HTR-8/SVneo (cell line): ENCODE measurements at places on chromosomes 13 and 19.

GRCh38 chr19:49255674-49256073 is 69.3 kb downstream of the SLC6A16 start:
- no peak for DNase-seq

DNA sequence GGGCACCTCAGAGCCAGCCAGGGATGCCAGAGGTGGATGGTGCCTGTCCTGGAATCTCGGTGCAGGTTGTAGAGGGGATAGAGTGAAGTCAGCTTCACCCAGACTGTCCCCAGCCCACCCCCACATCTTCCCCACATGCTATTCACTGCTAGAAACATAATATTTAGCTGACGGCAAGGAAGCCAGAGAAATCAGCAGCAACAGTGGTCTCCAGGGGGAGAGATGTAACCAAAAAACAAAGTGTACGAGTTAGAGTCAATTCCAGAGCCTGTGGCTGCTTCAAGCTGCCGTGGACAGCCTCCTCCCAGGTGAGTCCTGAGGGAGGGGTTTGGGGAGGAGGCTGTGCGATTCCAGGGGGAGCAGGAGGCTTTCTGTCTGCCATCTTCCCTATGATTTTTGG is 97.6 kb downstream of the ZNF536 start:
- no peak for DNase-seq

DNA sequence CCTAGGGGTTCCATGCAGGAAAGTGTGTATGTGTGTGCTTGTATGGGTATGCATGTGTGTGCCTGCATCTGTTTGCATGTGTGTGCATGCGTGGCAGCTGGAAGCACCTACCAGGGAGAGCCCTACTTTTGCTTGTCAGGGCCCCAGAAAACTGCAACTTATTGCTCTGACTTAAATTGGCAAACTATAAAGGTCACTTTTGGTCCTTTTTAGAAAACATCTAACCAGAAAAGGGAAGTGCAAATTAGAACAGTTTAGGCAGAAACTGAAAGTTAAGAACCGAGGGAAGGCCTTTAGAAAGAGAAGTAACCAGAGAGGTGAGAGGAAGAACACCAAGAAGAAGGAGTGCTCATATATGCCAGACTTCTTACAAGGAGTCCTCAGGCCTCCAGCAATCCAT is 32.5 kb downstream of the DLEU7 start:
- DNase-seq: no peak

- DNase-seq: peak; percentile 62
These were observed 19.6 kb upstream of the B3GNT3 start for GRCh38 chr19:17775245-17775927.

- DNase-seq: no peak
These were observed 101.5 kb downstream of the CCNA1 start for GRCh38 chr13:36533806-36534205.

- no peak for DNase-seq
These were observed 1.0 kb downstream of the KLF1 start for GRCh38 chr19:12885749-12886650.

- peak; percentile 5 for DNase-seq
These were observed 386.6 kb downstream of the DIAPH3 start for GRCh38 chr13:59776924-59777690.

DNA sequence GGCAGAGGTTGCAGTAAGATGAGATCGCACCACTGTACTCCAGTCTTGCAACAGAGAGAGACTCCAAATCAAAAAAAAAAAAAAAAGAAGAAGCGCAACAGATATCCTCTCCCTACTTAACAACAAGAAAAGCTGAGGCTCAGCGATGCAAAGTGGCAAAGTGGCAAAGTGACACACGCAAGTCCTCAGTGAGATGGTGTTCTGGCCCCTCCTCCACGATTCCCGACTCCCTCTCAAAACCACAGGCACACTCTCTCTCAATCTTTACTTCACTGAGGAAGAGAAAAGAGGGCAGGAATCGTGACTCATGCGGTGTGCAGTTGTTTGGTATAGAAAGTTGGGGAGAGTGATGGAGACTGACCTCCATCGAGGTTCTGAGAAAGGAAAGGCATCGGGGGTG is 12.6 kb downstream of the FFAR2 start:
- DNase-seq: no peak

- DNase-seq: no peak
These were observed 41.8 kb upstream of the ZNF429 start for GRCh38 chr19:21463449-21464105.

DNA sequence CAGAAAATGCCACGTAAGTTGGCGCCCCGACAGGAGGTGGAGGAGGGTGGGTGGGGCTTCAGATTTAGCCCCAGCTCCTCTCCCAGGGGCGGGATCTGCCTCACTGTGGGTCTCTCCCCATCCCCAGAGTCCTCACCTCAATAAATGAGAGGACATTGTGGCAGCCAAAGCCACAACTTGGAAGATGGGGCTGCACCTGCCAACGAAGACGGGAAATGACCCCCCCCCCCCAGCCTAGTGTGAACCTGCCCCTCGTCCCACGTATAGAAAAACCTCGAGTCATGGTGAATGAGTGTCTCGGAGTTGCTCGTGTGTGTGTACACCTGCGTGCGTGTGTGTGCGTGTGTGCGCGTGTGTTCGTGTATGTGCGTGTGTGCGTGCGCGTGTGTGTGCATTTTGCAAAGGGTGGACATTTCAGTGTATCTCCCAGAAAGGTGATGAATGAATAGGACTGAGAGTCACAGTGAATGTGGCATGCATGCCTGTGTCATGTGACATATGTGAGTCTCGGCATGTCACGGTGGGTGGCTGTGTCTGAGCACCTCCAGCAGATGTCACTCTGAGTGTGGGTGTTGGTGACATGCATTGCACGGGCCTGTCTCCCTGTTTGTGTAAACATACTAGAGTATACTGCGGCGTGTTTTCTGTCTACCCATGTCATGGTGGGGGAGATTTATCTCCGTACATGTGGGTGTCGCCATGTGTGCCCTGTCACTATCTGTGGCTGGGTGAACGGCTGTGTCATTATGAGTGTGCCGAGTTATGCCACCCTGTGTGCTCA is 1.5 kb upstream of the TRAPPC5 start:
- no peak for DNase-seq

DNA sequence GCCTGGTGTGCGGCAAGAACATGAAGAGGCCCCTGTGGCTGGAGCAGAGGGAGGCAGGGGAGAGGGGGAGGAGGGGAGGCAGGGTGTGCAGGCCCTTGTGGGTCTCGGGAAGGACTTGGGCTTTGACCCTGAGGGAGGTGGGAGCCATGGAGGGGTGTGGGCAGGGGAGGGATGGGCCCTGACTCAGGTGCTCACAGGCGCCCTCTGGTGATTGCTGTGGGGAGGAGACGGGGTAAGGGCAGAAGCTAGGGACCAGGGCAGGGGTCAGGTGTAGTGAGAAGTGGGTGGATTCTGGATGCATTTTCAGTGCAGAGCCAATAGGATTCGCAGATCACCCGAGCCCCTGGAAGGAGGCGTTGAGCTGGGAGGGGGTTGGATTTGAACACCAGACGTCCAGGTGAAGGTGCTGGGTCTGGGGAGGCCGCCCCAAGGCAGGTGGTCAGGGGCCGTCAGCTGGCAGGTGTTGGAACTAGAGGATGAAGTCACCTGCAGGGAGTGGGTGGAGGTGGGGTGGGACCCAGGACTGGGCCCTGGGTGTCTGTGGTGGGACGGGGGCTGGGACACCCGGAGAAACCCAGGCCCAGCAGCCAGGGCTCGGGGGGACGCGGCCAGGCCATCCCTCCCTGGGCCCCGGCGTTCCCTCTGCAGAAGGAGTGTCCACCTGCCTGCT is 185.4 kb downstream of the KDM4B start:
- no peak for DNase-seq

- DNase-seq: no peak
These were observed 1491.0 kb upstream of the MIR17HG start for GRCh38 chr13:89856512-89856911.

GRCh38 chr19:34979819-34980640 is 16.0 kb upstream of the ZNF792 start:
- no peak for DNase-seq

DNA sequence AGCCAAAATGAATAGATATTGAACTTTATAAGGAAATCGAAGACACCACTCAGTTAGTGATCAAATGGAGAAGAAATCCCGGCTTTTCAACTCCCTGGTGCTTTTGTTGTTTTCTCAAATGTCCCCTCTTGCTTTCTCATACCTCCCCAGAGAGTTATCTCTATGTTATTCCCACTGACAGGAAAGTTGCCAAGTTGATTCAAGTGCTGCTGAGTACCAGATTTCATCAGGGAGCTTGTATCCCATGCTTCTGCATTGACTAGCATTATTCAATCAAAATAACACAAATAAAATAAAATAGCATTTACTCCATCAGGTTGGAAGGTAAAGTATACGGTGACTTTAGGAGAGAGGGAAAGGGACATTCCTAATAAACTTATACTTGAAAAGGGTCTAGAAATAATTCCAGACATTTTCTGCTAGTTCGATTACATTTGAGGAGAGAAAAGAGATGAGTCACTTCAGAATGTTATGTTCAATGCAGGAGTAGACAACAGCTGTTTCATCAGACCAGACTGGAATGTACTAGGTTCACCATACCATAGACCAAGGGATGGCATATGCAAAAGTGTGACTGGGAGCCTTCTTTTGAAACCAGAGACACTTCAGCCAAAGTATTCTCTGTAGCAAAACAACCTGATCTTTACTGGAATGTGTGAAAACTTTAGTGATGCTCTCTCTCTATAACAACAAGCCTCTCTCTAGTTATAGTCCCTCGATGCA is 397.8 kb downstream of the FGF14 start:
- DNase-seq: no peak

GRCh38 chr19:38644719-38645118 is 2.7 kb upstream of the ACTN4 start:
- DNase-seq: no peak

DNA sequence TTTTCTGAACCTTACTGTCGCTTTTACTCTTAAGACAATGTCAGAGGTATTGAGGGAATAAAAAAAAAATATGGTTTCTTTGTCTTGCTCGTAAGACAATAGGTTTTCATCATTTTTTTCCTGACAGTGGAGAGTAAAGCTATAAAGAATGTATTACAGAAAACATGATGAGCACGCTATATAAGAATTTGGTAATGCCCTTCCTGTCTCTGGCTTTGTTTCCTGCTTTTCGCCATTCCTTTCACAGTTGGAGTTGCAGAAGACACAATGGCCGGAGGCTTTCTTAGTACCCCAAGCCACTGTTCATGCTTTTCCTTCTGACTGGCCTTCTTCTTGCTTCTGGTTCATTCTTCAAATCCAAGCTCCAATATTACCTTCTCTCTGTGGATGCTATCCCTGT is 101.0 kb upstream of the DACH1 start:
- no peak for DNase-seq

DNA sequence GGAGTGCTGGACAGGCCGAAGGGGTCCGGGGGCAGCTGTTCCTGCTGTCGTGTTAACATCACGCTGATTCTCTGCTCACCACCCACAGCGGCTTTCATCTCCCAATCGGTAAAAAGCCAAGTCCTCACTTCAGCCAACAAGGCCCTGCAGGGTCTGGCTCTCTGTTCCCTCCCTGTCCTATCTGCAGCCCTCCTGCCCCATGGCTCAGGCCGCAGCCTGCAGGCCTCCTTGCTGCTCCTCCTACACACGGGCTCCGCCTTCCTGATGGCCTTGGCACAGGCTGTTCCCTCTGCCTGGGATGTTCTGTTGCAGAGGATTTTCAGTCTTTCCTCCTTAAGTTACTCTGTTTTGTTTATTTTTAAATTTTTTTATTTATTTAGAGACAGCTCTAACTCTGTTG is 22.2 kb downstream of the FUZ start:
- DNase-seq: no peak

DNA sequence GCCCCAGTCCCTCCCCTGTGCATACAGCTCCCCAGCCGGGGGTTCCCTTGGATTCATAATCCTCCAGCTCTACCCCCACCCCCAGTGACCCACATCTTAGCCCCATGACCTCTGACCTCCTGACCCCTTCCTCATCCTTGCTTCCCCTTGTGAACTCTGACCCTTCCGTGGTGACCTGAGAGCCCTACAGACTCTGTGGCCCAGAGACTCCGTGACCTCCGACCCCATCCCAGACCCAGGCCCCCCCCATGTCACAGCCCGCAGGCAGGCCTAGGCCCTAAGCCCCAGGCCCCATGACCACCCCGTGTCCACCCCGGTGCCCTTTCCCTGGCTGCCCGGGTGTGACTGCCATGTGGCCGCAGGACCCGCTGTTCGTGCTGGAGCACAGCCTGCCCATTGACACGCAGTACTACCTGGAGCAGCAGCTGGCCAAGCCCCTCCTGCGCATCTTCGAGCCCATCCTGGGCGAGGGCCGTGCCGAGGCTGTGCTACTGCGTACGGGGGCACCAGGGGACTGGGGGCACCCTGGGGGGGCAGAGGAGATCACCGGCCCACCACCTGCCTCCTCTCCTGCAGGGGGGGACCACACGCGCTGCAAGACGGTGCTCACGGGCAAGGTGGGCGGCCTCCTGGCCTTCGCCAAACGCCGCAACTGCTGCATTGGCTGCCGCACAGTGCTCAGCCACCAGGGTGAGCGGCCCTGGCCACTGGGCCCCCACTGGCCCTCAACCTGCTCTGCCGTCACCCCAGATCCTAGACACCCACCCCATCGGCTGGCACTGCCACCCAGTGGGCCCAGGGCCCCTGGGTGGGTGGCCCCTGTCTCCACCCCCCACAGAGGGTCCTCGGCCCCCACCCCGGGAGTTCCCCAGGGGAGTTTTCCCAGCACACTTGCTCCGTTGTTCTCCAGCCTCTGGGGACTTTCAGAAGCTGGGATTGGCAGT is 2.4 kb upstream of the SPIB start:
- DNase-seq: no peak

DNA sequence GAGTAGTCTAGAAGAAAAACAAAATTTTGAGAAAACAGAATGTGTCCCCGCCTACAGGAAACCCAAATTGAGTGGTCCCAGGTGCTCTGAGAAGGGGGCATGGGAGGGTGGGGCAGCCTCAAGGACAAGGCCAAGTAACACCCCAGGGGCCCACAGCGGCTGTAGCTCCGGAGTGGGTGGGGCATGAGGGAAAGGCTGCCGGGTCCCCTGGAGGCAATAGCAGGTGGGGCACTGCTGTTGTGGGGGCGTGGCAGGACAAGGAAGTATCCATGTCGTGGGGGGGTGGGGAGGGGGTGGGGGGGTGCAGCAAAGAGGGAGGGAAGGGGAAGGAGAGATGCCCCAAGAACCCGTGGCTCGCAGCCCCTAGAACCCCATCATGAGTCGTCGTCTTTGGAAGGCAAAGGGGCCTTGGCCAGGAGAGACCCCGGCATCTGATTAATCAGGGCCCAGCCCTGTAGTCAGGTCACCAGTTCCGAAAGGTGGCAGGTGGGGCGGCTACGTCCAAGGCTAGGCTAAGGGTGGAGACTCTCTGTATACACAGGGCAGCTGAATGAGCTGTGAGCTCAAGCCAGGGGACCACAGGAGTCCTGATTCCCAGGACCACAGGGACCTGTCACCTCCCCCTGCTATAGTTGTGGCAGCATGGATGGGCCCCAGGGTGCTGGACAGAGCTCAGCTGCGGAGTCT is 7.5 kb upstream of the ISYNA1 start:
- DNase-seq: no peak

GRCh38 chr19:18435178-18435841 is 2.6 kb downstream of the ISYNA1 start:
- no peak for DNase-seq

GRCh38 chr13:101639711-101640110 is 187.2 kb downstream of the ITGBL1 start:
- no peak for DNase-seq

GRCh38 chr13:75422028-75422427 is 59.9 kb downstream of the TBC1D4 start:
- DNase-seq: no peak
